ENCODE measurements at places on chromosomes 1 and 21. TPM values are rescaled to one million over a fixed set of nuclear protein-coding genes. Genes with fewer than 3 reads are reported as not detected.

GRCh38 chr21:35091496-35091895 is 42.4 kb upstream of the RUNX1 start:
- peak; percentile 26 for ATAC-seq

DNA sequence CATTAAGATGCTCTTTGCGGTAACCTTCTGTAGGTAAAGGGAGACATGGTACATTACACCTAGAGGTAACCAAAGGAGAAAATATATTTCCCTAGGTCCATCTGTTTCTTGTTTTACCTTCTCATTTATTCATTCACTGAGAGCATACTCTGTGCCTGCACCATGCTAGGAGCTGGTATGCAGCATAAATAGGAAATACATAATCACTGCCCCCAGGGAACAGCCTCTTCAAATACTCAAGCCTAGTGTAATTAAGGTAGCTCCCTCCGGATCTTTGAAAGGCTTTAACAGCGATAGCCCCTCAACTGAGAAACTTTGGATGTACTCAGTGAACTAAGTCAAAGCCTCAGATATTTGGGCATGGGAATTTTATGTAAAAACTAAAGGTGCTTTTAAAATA is 123.6 kb downstream of the GABPA start:
- ATAC-seq, result no peak

DNA sequence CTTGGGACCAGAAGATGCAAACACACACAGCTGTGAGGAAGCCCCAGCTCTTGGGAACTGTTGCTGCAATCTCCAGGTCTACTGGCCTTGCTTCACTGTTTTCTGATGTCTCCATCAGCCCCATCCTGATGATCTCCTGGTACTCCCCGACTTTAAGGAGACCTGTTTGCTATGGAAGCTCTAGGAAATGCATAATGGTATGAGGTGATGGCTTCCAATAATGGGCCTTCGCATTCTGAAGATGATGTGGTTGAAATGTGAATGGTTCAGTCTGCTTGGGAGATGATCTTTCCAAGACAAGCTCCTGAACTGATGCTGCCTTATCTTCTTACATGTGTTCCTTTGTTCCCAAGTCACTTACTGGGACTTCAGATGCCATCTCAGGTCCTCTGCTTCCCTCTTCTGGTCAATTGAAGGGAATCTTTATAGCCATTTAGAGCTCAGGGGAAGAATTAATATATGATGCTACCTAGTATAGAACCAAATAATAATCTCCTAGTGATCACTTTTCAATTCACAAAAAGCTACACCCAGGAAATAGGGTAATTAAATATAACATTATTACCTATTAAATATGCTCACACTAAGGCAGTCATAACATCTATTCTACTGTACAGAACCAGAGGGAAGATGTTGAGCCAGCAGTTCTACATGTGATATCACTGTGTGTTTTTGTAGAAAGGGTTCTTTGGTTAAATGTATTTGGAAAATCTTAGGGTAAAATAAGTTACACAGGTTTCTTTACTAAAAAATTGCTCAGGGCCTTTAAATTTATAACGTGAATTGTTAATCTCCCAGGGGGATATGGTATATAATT is 73.9 kb upstream of the VTCN1 start:
- peak; percentile 65 for ATAC-seq

- ATAC-seq, result no peak
These were observed 796 bp upstream of the TDRKH start for GRCh38 chr1:151790940-151791651.

IL24 gene
- 0.12 TPM for total RNA-seq

OR10J1 gene
- total RNA-seq, result not detected

All from esophagus mucosa (tissue), 1 donor.